Left ventricle myocardium inferior (tissue), 1 donor: ENCODE measurements at places on chromosomes 2 and 18. TPM values are rescaled to one million over a fixed set of nuclear protein-coding genes. Genes with fewer than 3 reads are reported as not detected.

- DNase-seq, result no peak
Observed at GRCh38 chr2:235131334-235132305, 179.8 kb downstream of the SH3BP4 start.

GRCh38 chr18:34999756-35000289 is 41.4 kb upstream of the MAPRE2 start:
- DNase-seq, result no peak

GRCh38 chr2:3768960-3769765 is 65.8 kb downstream of the DCDC2C start:
- DNase-seq, result no peak

The CDKL4 gene
- 0.66 TPM for total RNA-seq

The FHL2 gene
- total RNA-seq, result 2,742 TPM
